Bronchial epithelial cell (primary cell): ENCODE measurements at places on chromosomes 5 and 9.

DNA sequence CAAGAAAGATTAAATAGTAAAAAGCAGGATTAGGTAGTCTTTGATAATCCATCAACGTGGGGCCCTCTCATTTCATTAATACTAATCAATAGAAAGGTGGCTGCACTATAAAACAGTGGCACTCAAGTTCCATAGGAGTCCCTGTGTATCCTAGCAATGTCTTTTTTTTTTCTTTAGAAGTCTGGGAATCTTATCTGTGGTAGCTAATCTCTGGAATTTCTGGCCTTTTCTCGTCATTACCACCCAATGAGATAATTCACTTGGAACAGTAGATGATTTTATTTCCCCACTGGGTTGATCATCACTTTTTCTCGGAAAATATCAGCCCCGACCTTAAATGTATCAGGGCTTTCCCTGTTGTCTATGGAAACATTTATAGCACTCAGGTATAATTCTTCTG, 86.8 kb upstream of the CDH6 start:
- no peak for DNase-seq

- DNase-seq: no peak
These were observed 289.6 kb downstream of the KIF4B start for GRCh38 chr5:155303120-155303519.

- no peak for DNase-seq
These were observed 561.4 kb downstream of the ISL1 start for GRCh38 chr5:51944500-51945125.

DNA sequence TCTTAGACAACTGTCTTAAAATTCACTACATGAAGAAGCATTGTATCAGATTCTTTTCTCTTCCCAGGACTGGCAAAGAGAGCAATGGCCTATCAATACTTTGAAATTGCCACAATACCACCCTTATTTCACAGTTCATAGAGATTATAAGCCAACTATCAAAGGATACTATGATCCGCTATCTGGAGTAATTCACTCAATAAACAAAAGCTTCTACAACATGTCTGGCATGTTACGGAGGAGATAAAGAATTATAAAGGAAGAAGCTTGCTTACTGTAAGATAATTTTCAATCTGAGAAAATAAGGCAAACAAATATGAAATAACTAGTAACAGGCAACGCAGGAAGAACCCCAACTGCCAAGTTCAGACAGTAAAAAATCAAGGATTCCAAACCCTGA, 114.8 kb downstream of the GNAQ start:
- no peak for DNase-seq

- no peak for DNase-seq
These were observed 13.7 kb downstream of the DOLPP1 start for GRCh38 chr9:129094387-129095169.

DNA sequence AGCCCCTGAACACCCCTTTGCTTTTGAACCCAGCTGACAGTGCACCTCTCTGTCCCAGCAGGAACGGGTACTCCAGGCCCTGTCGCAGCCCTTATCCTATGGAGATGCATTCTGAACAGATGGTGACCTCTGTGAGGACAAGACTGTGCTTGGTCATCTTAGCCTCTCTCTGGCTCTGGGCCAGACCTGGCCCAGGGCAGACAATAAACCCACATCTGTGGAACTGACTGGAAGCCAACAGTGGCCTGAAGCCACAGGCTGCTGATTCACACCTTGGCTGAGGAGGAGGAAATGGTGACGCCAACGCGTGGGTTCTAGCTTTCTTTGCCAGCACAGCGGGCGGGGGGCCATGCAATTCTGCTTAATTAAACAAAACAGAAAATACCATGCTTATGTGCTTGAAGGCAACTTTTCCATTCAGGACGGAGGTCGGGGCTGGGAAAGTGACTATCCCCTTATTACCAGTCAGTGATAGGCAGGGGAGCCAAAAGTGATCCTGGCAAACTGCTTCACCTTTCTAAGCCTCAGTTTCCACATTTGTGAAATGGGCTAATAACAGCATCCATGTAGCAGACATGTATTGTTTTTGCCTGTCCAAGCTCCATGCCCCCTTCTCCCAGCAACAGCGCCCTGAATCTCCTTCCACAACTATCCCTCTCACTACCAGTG, 10.8 kb downstream of the SH3PXD2B start:
- peak; percentile 90 for DNase-seq

DNA sequence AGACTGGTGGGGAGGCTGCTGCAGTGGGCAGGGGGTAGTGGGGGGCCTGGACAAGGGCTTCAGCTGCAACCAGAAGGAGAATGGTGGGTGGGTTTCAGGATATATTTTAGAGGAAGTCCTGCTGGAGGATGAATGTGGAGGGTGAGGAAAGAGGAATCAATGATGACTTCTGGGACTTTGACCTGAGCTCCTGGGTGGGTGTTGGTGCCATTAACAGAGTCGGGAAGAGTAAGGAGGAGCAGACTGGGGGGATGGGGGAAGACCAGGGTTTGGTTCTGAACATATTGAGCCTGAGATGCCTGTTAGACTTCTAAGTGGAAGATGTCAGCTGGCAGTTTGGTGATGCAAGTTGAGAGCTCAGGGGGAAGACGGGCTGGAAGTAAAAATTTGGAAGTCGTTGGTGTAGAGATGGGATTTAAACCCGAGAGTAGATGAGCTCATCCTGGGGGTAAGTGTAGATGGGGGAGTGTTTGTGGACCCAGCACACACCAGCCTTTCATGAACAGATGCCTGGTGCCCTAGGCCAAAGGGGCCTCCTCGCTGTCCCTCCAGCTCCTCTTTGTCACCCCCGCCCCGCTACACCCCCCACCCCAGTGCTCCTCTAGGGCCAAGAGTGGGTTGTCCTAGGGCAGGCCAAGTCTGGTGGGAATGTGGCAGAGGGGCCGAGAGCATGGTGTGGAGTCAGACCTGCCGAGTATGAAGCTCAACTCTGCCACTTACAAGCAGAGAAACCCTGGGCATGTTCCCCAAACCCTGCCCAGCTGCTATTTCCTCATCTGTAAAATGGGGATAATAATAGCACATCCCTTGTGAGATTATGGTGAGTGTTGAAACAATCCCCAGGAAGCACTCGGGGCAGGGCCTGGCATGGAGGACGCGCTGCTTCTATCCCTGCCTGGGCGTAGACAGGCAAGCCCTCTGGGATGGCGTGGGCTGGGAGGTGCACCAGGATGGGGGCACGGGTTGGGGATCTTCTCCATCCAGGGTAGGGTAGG, 4.0 kb downstream of the DNM1 start:
- no peak for DNase-seq

- DNase-seq: no peak
These were observed 16.1 kb downstream of the SH3GL2 start for GRCh38 chr9:17594961-17595360.

DNA sequence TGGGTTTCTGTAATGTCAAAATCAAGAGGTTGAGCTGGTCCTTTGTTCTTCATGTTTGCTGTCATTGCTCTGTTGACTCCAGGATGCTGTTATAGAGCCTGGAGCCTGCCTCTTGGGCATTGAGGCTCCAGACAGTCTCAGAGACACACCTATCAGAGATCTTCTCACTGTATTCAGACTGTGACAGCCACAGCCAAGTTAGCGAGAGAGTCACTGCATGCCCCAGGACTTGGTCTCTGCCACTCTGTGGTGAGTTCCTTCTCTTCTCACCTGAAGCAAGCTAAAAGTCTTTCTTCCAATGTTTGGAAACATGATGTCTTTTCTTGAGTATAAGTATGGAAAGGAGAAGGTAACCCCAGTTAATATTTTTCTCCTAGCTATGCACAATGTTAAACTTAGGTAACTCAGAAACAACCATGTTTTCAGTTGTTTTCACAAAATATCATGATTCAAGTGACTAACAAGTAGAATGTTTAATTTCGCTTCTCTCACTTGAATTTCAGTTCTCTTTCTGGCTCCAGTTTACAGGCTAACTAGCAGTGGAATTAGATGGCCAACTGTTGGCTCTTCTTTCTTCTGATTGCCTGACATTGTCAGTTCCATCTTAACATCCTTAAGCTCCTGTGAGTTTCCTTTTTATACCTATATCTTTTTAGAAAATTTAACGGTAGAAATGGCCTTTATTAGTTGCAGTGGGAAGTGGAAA, 20.6 kb upstream of the ZFYVE16 start:
- DNase-seq: no peak

GRCh38 chr5:17190242-17190778, 27.1 kb upstream of the BASP1 start:
- DNase-seq: peak; percentile 66

- DNase-seq: no peak
These were observed 993 bp upstream of the RALGDS start for GRCh38 chr9:133121915-133122550.

GRCh38 chr9:130159057-130159456, 13.1 kb upstream of the NCS1 start:
- DNase-seq: no peak

DNA sequence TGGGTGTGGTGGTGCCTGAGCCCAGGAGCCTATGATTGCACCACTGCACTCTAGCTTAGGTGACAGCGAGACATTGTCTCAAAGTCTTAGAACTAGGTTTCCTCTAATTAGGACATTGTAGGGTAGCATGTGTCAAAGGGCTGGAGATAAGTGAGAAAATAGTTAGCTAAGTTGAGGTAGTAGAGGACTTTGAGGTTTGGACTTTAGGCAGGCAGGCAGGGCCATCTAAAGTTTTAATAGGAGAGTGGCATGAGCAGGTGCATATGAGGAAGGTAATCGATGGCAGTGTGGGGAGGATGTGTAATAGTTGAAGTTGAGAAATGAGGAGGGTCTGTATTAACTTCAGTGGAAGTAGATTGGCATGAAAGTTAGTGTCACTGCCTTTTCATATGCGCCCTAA, 21.1 kb downstream of the CNOT6 start:
- DNase-seq: no peak

DNA sequence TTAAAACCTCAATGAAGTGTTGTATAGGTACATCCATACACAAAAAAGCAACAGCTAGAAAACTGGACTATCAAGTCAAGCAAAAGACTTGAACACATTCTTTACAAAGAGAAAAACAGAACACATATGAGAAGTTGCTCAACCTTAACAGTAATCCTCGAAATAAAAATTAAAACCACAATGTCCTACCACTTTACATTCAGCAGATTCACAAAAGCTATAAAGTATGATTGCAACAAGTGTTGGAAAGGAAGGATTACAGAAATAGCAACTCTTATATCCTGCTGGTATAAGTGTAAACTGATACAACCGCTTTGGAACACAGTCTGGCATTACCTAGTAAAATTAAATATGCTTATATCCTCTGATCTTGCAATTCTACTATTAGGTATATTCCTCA, 28.5 kb upstream of the GOLGA1 start:
- no peak for DNase-seq

DNA sequence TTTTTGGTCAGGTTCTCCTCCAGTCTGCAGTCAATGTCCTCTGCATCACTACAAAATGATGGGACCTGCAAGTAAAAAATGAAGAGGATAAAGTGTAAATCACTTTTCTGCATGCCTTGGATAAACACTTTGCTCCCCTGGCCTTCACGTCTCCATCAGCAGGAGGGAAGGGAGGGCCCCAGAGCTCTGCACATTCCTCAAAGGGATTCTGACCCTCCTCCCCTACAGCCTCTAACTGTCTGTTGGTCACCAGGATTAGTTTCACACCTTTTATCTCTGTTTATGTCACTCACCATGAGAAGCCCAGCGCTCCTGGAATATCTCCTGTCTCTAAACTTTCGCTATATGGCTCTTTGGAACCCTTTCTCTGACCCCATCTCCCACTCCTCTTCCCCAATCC, 103.3 kb downstream of the SVEP1 start:
- no peak for DNase-seq

GRCh38 chr9:137590469-137591383, at the start of gene ZMYND19:
TSS of gene ZMYND19 (minus strand) at chr9:137590512. CDS start at chr9:137590263, 249 bp downstream.
- DNase-seq: peak; percentile 49

DNA sequence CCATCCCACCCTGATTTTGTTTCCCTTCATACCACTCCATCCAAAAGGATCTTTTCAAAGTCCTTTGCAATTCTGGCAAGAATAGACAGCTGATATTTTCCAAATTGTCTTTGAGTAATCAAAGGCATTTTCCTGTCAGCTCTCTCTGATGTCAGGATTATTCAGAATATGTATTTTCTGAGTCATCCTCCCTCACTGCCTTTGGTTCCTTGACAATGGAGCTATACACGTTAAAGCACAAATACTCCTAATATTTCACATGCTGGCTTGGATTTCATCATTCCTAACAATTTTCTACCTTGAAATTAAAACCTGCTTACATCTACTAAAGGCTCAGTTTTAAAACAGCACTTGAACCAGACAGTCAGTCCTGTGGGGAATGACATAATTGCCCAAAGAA, 379.4 kb downstream of the GADD45G start:
- peak; percentile 95 for DNase-seq

GRCh38 chr9:36966371-36967097, 67.5 kb downstream of the PAX5 start:
- no peak for DNase-seq

DNA sequence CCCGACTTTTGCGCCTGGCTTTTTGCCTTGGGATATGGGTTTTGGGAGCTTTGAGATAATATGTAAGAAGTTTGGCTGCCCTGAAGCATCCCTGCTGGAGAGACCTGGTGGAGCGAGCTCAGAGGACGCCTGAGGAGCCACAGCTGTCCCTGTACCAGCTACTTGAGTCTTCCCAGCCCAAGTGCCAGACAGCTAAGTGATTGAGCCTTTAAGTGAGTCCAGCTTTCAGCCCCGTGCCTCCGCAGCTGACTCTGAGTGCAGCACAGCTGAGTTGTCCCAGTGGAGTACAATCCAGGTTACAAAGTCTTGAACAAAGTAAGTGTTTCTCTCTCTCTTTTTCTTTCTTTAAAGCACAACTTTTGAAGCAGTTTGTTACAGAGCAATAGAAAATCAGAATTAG, 203.8 kb upstream of the DAP start:
- no peak for DNase-seq

- peak; percentile 32 for DNase-seq
These were observed 30.2 kb downstream of the ZFAND5 start for GRCh38 chr9:72334658-72335337.

DNA sequence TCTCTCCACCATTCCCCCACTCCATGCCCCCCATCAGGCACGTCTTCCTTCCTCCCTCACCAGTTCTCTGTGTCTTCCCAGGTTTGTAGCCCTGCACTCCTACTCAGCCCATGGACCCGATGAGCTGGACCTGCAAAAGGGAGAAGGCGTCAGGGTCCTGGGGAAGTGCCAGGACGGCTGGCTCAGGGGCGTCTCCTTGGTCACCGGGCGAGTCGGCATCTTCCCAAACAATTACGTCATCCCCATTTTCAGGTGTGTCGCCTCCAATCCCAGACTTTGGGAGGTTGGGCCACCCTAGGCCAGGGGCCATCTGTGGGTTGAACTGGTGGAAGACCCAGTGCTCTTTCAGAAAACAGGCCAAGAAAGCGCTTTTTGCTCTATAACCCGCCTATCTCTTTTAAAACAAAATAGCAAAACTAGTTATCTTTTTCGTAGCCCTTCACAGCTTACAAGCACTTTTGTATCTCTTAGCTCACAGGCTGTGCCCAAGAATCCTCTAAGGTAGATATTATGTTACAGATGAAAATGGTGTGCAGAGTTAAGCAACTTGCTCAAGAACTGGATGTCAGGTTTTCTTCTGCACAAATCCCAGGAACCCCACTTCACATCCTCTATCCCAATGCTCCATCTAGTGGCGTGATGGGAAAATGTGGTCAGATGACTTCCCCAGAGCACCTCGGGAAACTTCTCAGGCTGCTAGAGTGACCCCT, 56.2 kb downstream of the PLAC8L1 start:
- DNase-seq: peak; percentile 68

- no peak for DNase-seq
These were observed 316.5 kb downstream of the KCTD16 start for GRCh38 chr5:144487207-144487606.
